Endothelial cell of umbilical vein (primary cell): ENCODE measurements at places on chromosomes 1 and 21. TPM values are rescaled to one million over a fixed set of nuclear protein-coding genes. Genes with fewer than 3 reads are reported as not detected.

DNA sequence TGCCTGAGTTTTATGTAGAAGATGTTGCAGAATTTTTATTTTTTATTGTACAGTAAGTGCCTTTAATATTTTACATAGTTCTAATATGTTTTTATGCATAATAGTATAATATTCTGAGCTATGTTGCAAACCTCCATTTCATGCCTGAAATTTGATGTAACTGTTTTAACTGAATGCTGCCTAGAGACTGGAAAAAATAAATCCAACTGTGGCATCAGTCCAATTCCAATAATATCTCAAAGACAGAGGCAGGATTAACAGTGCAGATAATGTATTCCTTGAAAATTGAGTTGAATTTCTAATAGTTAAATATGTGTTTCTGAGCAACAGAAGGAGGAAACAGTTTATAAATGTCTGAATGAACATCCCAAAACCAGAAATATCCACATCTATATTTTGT, 61.1 kb upstream of the KIF1B start:
- H3K4me3 ChIP-seq, result no peak overlapping the region
- DNase-seq, result no peak
- no peaks in the 10 kb centered on the region for H3K4me1 ChIP-seq
- H3K36me3 ChIP-seq, result peaks cover 4% of the 10 kb centered on the region
- H3K27ac ChIP-seq, result no peak overlapping the region

DNA sequence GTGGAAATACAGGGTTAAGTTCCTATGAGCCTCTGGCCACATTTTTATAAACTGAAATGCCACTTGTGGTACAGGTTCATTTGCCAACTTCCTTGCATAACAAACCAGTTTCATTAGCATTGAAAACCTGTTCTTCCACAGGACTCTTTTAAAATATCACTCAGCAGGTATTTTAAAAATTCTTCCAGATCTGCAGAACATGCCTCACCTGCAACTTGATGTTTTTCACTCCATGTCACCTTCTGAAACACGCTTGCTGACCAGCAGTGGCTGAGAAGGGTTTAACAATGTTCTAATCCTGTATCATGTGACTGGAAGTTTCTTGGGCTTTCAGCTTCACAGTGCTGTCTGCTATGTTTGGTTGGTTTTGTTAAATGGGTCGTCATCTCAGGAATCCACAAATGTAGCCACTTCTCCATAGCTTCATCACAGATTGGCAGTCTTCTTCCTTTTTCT, 17.6 kb upstream of the CBR3 start:
- no peak overlapping the region for H3K27ac ChIP-seq
- no peak overlapping the region for H3K4me3 ChIP-seq
- DNase-seq, result no peak
- H3K4me1 ChIP-seq, result no peaks in the 10 kb centered on the region
- no peaks in the 10 kb centered on the region for H3K36me3 ChIP-seq

TDRD10 gene
- total RNA-seq, result 3.9 and 6.1 TPM in 2 replicates

DNA sequence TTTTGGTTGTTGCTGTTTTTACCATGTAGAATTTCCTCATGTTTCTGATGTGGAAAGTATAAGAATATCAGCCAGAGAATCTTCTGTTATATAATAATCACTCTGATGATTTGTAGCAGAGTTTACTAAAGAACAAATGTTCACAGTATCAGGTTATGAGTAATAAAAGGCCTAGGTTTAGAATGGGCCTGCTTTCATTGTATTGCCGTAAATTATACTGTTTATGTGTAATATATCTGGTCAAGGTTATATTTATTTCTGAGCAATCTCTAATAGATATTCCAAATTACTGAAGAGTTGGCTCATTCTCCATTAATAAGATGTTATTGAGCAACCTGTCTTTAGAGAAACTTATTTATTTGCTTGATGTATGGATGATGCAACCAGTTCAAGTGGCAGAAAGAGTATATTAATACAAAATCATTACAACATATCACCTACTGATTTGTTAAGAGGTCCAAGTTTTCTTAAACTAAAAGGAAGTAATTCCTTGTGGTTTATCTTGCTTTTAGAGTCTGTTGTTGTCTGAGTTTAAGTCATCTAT, 649.4 kb upstream of the CXADR start:
- H3K36me3 ChIP-seq, result no peaks in the 10 kb centered on the region
- H3K27me3 ChIP-seq, result no peaks in the 10 kb centered on the region
- no peak overlapping the region for H3K27ac ChIP-seq
- no peaks in the 10 kb centered on the region for H3K4me1 ChIP-seq
- H3K4me3 ChIP-seq, result no peak overlapping the region

GUCA2A gene
- total RNA-seq, result not detected in 2 replicates

DNA sequence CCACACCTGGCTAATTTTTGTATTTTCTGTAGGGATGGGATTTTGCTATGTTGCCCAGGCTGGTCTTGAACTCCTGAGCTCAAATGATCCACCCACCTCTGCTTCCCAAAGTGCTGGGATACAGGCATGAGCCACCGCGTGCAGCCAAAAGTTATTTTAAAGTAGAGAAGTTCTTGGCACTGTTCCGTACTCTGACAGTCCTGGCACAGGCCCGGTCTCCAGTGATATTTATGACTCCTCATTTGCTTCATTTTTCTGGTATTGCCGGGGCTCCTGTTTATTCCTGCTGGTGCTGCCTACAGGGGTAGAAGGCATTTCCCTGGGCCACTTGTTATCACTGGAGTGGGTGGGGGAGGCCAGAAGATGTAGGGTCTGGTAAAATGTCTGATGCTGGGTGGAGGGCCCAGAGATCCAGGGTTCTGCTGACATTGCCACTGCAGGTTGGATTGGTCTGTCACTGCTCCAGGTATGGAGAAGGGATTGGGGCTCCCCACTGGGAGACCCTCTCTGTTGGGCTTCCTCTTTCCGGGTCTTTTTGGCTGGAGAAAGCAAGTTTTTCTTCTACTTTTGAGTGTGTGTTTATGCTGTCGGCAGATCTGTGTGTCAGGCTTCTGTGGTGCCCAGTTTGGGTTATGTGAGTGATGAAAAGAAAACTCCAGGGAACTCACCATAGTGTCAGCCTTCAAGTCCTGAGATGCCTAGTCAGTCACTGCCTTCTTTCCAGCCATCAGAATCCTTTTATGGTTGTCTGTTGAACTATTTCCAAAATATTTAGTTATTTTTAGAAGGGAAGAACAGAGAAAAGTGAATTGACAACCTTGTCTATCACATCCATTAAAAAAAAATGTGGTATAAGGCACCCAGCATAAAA, 4.5 kb downstream of the MROH7 start:
- peaks cover 9% of the 10 kb centered on the region for H3K27me3 ChIP-seq
- no peak overlapping the region for H3K4me3 ChIP-seq
- H3K36me3 ChIP-seq, result no peaks in the 10 kb centered on the region
- DNase-seq, result no peak
- H3K27ac ChIP-seq, result no peak overlapping the region

DNA sequence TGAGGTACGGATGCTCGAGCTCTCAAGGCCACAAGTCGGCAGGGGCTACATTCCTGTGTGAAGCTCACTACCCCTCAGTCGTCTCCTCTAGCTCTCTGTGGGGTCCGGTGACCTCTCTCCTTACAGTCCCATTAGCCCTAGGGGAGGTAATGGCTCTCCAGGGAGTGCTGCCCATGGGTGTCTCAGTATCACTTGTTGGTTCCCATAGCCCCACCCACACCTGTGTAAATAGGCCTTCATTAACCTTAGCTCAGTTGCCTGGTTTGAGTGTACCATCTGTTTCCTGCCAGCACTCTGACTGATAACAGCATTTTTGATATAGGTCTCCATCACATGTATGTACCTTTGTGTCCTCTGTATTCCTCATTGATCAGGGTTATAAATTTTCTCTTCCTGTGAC, 133.2 kb upstream of the KCNJ15 start:
- H3K27me3 ChIP-seq, result no peaks in the 10 kb centered on the region
- no peak for DNase-seq
- H3K27ac ChIP-seq, result no peak overlapping the region

GRCh38 chr1:37474697-37475379, 458 bp downstream of the ZC3H12A start:
- no peak for DNase-seq
- H3K27ac ChIP-seq, result peak overlapping the region; percentile 65
- peak overlapping the region; percentile 55 for H3K4me3 ChIP-seq
- H3K27me3 ChIP-seq, result no peaks in the 10 kb centered on the region

- H3K4me3 ChIP-seq, result no peak overlapping the region
- H3K27me3 ChIP-seq, result peaks cover 21% of the 10 kb centered on the region
- H3K4me1 ChIP-seq, result peaks cover 4% of the 10 kb centered on the region
- no peak overlapping the region for H3K27ac ChIP-seq
Measured at GRCh38 chr1:54804471-54805132, 3.5 kb upstream of the TTC22 start.
